Fibroblast of the aortic adventitia (primary cell): ENCODE measurements at places on chromosomes 7 and 10. TPM values are rescaled to one million over a fixed set of nuclear protein-coding genes. Genes with fewer than 3 reads are reported as not detected.
A peak's percentile ranks its signal among the peaks of the same experiment; 100 is the strongest.

DNA sequence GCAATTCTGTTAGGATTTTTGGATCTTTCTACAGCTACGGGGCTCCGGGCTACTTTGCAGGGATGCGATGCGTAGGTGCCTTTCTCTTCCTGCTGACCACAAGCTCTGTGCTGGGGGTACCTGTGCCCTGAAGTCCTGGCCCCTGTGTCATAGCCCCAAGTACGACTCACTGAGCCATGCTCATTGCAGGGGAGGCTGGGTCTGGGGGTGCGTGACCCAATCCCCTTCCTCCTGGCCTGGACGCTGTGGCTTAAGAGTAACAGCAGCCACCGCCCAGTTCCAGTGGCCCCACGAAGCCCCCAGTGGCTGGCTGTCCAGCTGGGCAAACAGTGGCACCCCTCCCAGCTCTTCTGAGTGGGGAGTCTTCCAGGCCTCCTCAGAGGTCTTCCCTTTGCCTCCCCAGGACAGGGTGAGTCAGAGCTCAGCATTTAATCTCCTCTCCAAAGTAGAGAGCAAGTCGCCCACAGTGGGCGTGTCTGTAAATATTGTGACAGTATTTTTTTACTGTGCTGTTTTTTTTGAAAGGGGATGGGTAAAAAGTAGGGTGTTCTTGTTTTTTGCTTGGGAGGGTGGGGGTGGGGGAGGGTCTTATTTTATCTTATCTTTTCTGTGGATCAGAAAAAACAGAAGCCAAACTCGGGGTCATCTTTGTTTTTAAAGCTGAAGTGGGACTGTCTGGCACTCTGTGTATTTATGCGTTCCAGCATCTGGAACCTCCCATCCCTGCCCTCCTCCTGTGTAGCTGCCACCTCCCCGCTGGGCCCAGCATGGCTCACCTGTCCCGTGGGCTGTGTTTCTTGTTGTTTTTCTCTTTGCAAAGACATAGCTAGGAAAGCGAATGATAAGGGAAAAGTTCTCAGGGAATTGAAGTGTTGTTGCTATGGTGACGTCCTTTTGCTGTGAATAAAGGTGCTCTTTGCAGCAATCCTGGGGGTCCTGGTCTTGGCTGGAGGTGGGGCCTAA lies 8.2 kb downstream of the LFNG start:
- DNase-seq: peak; percentile 50

DNA sequence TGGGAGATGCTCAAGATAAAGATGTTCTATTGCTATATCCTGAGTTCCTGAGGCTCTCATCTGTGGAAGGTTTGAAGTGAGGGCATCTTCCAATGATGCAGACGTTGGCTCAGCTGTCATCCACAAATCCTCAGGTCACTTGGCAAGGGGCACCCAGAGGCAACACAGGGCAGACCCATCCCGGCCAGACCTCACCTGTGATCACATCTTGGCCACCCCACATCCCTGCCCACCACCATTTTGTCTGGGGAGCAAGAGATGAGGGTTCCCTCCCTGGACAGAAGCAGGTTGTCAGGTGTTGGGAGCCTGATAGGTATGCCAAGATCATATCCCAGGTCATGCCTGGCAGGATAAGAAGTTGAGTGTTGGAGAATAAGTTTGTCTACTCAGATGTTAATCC lies 918.2 kb upstream of the ZNF722 start:
- no peak for DNase-seq

DNA sequence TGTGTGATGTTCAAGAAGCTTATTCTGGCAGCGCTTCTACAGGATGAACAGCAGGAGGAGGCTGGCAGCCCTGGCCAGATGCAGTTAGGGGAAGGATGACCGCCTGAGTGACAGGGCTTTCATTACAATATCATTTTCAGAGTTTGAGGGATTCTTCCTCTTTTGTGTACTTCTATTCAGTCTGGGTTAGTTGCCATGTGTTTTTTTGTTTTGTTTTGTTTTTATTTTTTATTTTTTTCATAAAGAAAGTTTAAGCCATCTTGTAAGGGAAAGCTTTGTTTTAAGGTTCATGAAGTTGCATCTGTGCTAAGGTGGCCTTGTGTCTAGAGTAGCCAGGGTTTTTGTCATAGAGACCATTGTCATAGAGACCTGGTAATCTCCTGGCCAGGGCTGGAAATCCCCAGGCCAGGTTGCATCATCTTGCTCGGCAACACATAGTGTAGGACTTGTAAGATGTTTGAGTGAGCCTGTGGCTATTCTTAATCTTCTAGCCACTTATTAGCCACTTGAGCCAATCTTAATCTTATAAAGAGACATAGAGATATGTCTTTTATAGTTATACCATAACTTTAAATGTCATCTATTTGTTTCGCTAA lies 230.5 kb upstream of the TMEM229A start:
- peak; percentile 1 for DNase-seq

- peak; percentile 83 for DNase-seq
These were observed 27.8 kb downstream of the RHEB start for GRCh38 chr7:151491859-151492258.

GRCh38 chr7:47217570-47218360 lies 364.1 kb downstream of the TNS3 start:
- DNase-seq: no peak

DNA sequence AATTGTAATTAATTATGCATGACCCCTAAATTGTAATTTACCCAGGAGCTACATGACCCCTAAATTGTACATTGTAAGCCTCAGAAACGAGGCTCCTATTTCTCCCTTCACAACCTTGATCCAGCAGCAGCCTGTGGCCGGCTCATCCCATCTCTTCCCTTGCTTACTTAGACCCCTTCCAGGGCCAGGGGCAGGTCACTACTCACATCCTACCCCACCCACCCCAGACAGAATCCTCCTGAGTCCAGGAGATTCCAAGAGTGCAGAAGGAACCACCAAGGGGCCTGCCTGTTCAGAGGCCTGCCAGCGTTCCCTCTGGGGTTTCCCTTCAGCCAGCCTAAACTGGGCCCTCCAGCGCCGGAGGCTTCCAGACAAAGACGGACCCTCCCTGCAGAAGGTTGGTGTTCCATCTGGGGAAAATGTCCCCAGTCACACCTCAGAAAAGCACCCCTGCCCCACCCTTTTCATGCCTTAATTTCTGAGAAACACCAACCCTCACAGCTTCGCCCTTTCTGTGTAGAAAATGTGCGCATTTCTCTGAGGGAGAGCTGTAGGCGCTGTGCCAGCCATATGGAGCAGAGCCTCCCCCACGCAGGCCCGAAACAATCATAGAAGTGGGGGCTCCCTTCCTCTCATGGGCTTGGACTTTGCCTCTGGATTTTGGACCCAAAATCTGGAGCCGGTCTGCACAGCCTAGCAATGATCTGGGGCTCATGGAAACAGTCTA lies 19.2 kb downstream of the LEP start:
- no peak for DNase-seq

GRCh38 chr10:28520346-28520745 lies 12.6 kb upstream of the WAC start:
- no peak for DNase-seq

- DNase-seq: peak; percentile 52
These were observed 5.8 kb downstream of the COMTD1 start for GRCh38 chr10:75229971-75230370.

GRCh38 chr7:25392588-25393338 lies 164.5 kb upstream of the NPVF start:
- no peak for DNase-seq

DNA sequence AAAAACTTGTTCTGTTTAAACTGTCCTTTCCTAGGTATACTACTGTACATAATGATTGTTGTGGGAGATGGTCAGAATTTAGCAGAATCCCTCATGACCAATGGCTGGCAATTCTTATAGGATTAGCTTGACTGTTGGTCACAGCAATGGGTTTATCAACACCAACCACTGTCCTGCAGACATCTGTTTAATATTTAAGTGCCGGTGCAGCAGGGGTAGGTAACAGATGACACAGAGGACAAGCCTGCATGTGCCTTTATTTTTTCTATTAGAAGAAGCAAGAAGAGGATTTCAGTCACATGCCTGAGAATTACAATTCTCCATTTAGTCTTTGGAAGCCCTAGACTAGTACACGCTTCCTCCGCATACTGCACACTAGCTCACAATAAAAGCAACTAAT lies 48.4 kb downstream of the CCDC6 start:
- DNase-seq: no peak

DNA sequence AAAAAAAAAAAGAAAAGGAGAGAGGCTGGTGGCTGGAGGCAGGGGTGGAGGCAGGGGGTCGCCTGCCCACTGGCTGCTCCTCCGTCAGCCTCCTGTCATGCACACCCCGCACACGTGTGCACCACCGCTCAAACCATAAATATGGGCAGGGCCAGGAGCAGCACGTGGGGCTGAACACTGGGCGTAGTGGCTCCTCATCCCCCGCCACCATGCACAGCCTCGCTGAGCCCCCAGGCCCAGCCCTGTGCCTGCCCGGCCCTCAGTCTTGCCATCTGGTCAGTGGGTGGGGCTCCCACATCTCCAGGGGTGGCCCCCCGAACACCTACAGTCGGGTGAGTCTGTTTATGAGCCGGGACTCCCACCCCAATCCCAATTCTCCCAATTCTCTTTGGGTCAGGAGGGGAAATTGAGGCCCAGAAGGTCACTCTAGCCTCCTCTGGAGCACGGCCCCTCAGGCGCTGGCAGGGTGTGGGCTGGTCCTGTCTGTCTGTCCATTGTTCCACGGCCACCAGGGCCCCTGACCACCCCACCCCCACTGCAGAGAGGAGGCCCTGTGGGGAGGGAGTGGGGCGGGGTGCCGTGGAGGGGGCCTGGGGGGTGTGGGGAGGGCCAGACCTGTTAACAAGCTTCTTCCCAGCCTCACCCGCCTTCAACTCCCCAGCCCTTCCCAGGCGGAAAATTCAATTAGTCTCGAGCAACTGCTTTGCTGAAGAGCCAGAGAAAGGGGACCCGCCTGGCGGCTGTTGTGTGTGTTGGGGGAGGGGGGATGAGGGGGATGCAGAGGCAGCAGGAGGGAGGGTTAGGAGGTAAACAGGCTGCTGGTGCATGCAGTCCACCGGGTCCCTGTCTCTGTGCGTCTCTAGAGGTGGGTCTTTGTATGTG lies 19.5 kb upstream of the GRIFIN start:
- no peak for DNase-seq

DNA sequence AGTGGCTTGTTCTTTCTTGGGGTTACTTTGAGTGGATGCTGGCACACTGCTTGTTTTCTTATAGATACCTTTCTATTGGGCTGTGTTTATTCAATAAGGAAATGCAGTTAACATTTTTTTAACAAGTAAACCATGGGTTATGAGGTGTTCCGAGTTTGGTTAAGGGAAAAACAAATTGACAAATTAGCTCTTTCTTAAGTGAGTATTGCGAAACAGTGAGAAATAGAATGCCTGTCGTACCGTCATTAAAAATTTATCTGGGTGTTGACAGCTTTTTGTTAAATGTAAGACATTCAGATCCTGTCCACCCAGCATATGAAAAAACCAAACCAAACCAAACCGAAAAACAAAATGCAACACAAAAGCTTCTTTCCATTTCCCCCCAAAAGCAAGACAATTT lies 6.2 kb downstream of the CUX1 start:
- DNase-seq: peak; percentile 38

GRCh38 chr10:49200854-49201253 lies 12.7 kb upstream of the TMEM273 start:
- DNase-seq: no peak

GRCh38 chr10:100968863-100969186 lies 479 bp upstream of the SEMA4G start:
- no peak for DNase-seq

DNA sequence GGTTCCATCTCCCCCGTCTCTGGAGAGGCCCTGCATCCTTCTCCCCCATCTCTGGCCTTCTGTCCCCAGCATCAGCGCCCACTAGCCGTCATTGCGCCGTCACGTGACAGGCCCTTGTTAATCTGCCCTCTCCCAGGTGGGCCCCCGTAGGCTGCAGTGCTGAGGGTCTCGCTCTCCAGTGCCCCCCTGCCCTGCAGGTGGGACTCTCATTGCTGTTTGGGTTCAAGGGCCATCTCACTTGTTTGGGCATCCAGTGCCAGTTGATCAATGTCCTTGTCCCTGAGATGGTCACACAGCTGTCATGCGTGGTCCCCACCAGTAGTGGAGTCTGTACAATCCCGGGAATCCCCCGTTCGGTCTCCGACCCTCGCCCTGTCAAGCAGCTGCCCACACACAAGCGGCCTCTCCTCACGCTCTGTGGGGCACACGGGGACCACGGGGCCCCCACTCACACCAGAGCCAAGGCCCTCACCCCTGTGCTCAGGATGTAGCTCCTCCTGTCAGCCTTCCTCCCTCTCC lies 114.0 kb downstream of the INPP5A start:
- DNase-seq: no peak

GRCh38 chr10:116477986-116478664 lies 50.5 kb downstream of the PNLIPRP3 start:
- DNase-seq: no peak

GRCh38 chr7:131895541-131896164 lies 339.2 kb upstream of the PODXL start:
- peak; percentile 98 for DNase-seq

DNA sequence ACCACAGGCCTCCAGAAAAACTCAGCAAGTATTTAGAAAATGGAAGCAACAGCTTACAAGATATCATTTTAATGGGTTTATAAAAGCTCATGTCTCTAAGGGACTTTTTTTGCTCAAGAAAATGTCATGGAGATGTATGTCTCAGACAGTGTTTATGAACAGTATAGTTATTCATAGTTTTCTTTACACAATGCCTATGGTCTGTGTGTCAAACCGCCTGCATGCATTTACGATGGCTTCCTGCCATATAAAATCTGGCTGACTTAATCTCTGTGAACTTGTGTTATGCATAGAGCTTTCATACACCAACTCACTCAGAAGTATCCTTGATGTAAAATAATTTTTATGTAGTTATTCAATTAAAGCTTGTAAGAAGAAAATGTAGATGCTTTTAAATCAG lies 1314.2 kb upstream of the LRRTM3 start:
- peak; percentile 0 for DNase-seq

- no peak for DNase-seq
These were observed 236.7 kb upstream of the TCERG1L start for GRCh38 chr10:131548176-131548575.

- peak; percentile 74 for DNase-seq
These were observed 287.2 kb downstream of the HGF start for GRCh38 chr7:81482600-81483186.

GRCh38 chr7:15625466-15625865 lies 61.0 kb downstream of the MEOX2 start:
- no peak for DNase-seq

- peak; percentile 43 for DNase-seq
These were observed 125.2 kb downstream of the TACC2 start for GRCh38 chr10:122113945-122114747.

- DNase-seq: no peak
These were observed 287.6 kb downstream of the SORCS3 start for GRCh38 chr10:104928734-104929133.

- DNase-seq: no peak
These were observed 15.0 kb downstream of the DAGLB start for GRCh38 chr7:6432781-6433180.

GRCh38 chr10:45427970-45428366 lies 54.0 kb downstream of the ALOX5 start:
- DNase-seq: no peak

The SLC25A13 gene
- 14.3 and 24.5 TPM in 2 replicates for total RNA-seq

The PRF1 gene
- not detected in 2 replicates for total RNA-seq

The ODAD2 gene
- 0.18 and 0.57 TPM in 2 replicates for total RNA-seq

The CTAGE8 gene
- total RNA-seq: 6.2 TPM in 1 of 2 replicates, not detected in the other

The WEE2 gene
- under 0.01 TPM in 1 of 2 replicates, not detected in the other for total RNA-seq

The DOCK4 gene
- 7.6 and 25.9 TPM in 2 replicates for total RNA-seq

The IFIT2 gene
- total RNA-seq: 7.6 and 30.7 TPM in 2 replicates

The CPVL gene
- 0.54 and 3.2 TPM in 2 replicates for total RNA-seq

The SCIN gene
- total RNA-seq: 0.25 and 2.3 TPM in 2 replicates

The NKX1-2 gene
- total RNA-seq: not detected in 2 replicates

The PRKRIP1 gene
- 12.4 and 49.6 TPM in 2 replicates for total RNA-seq

The LEP gene
- under 0.01 TPM in 1 of 2 replicates, not detected in the other for total RNA-seq

The FXYD4 gene
- total RNA-seq: not detected in 2 replicates

The DNAJC9 gene
- 18.7 and 41.0 TPM in 2 replicates for total RNA-seq

The YAE1 gene
- total RNA-seq: 41.9 and 95.8 TPM in 2 replicates

The ASCC1 gene
- 44.4 and 49.2 TPM in 2 replicates for total RNA-seq
